Right ventricle myocardium inferior (tissue), 1 donor: ENCODE measurements at places on chromosomes 16 and 17.

DNA sequence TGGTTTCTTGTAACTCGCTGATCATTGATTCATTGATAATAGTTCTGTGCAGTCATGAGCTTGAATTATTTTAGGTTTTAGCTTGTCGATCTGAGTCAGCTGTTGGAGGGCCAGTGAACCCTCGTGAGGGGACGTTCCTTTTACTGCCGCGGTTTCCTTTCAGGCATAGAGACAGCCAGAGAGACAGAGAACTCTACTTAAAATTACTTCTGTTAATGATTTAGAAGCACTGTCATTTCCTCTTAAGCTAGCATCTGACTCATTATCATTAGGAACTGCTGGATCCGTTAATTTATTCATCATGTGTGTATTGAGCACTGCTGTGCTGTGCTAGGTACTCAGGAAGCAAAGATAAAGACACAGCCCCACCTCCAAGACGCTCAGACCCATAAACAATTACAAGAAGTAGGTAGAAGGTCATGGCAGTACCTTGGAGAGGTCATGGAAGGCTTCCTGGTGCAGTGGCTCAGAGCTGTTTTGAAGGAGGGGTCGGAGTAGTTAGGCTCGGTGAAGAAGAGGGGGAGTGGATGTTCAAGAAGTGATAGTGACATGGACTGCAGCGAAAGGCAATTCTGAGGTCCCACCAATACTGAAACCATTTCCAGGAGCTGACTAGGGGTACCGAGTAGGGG is 3.3 kb downstream of the PGS1 start:
- no peak for DNase-seq

- DNase-seq = no peak
Measured at GRCh38 chr16:3774819-3775218, 57.5 kb upstream of the TRAP1 start.

- DNase-seq = peak; percentile 75
Measured at GRCh38 chr17:38898812-38899348, 26.5 kb upstream of the LASP1NB start.

DNA sequence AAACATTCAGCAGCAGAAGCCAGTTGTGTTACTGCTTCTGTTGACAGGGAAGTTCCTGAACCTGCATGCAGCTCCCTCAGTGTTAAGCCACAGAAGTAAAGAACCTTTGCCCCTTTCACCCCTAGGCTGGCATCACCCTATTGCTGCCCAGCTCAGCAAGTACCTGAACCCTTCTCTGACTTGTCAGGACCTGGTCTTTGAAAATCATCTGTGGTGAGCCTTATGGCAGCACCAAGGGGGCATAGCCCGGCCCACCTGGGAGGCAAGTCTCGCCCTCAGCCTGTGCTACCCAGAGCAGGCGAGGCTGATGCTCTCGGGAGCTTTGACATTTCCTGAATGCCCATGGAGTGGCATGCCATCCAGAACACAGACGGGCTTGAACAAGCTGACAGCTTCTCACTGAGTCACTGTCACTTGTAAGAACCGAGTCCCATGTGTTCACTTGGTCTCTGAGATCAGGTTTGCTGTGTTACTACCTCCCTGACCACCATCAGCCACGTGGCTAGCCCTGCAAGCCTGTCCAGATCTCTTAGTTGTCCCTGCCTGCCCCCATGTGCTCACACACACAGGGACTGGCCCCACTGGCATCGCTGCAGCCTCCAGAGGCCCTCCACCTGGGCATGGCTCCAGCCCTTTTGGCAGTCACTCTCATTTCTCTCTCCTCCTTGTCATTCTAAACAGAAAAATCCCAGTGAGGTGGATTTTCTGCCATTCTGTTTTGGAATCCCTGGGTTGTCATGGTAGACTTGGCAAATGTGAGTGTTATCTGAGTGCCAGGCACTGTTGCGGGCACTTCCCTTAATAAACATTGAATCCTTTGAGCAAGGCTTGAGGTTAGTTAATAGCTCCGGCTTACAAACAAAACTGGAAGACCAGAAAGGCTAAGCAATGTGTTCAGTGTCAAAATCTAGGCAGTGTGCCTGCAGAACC is 2.9 kb upstream of the CARMIL2 start:
- peak; percentile 82 for DNase-seq

DNA sequence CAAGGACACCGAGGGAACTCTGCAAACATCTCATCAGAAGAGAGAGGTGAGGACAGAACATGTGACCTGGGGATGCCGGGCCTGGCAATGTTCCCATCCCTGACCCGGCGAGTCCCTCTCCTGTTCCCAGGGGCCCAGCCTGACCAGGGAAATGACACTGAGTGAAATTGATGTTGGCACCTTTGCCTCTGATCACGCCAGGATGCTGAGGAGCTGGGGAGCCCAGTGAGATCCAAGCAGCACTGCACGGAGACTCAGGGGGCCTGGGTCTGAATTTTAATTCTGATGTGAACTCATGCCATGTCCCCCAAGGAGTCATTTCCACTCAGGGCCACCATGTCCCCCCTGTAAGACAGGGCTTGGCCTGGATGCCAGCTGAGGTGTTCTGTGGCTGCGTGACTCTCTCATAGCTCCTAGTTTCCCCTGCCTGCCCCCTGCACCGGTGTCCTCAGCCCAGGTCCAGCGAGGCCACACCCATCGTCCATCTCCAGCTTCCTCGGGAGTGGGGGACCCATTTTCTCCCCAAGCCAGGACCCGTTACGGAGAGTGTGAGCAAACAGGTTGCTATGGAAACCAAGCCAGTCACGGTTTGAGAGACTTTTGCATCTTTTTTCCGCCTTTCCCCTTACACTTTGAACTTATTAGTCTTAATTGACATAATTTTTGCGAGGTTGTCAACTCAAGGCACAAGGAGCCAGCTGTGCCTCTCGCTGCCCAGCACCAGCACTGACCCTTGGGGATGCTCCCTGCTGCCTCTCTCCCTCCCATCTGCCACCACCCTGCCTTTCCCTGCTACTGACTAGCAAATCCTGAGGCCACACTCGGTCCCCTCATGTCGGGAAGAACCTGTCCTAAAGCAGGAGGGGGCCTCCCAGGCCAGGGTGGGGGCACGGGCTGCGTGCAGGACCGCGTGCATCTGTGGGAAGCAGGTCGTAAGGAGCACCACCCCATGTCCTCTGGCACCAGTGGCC is 150.0 kb downstream of the SDK2 start:
- no peak for DNase-seq

DNA sequence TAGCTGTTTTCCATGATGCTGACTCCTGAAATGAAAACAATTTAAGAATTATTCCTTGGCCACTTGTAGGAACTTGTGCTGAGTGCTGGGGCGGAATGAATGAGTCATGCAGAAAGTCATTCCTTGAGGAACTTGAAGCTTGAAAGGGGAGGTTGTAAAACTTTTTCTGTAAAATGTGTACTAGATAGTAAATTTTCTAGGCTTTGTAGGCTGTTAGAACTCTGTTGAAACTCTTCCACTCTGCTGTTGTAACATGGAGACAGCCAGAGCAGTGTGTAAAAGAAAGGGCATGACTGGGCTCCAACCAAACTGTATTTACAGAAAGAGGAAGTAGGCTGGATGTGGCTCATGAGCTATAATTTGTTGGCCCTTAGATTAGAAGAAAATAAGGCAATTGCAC is 46.1 kb downstream of the ABCA8 start:
- no peak for DNase-seq

GRCh38 chr17:73630531-73630930 is 13.7 kb downstream of the SDK2 start:
- DNase-seq = no peak

DNA sequence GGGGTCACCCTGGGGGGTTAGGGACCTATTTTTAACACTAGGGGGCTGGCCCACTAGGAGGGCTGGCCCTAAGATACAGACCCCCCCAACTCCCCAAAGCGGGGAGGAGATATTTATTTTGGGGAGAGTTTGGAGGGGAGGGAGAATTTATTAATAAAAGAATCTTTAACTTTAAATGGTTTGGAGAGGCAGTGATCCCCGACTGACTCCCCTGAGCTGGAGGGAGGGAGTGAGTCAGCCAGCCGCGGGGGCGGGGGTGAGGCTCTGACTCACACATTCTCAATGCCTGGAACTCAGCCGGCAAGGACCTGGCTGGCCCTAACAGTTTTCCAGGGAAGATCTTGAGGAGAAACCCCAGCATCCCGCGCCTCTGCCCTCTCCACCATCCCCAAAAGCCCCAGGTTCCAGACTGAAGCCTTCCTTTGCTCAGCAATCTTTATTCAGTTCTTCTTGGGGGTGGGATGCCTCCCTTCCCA is 1.5 kb downstream of the HCFC1R1 start:
- DNase-seq = peak; percentile 93

- DNase-seq = no peak
Measured at GRCh38 chr17:48047113-48047740, 932 bp upstream of the NFE2L1 start.

DNA sequence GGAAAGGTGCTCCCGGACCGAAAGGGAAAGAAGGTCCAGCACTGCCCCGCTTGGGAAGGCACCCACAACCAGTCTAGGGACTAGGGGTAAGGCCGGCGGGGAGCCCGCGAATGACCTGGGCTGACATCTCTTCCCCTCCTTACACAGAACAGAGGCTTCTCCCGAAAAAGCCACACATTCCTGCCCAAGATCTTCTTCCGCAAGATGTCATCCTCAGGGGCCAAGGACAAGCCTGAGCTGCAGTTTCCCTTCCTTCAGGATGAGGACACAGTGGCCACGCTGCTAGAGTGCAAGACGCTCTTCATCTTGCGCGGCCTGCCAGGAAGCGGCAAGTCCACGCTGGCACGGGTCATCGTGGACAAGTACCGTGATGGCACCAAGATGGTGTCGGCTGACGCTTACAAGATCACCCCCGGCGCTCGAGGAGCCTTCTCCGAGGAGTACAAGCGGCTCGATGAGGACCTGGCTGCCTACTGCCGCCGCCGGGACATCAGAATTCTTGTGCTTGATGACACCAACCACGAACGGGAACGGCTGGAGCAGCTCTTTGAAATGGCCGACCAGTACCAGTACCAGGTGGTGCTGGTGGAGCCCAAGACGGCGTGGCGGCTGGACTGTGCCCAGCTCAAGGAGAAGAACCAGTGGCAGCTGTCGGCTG is 1.5 kb downstream of the CNP start:
- no peak for DNase-seq

- DNase-seq = no peak
Measured at GRCh38 chr16:80894091-80894490, 89.7 kb upstream of the CDYL2 start.

GRCh38 chr16:959232-960040 is 11.3 kb downstream of the LMF1 start:
- DNase-seq = no peak

GRCh38 chr17:66351033-66351432 is 48.6 kb downstream of the PRKCA start:
- DNase-seq = peak; percentile 79

GRCh38 chr16:2595393-2596205 is 57.8 kb downstream of the PDPK1 start:
- no peak for DNase-seq

- DNase-seq = no peak
Measured at GRCh38 chr16:26688105-26688504, 378.6 kb upstream of the C16orf82 start.

GRCh38 chr17:58985367-58985766 is 121.3 kb downstream of the TRIM37 start:
- no peak for DNase-seq

- no peak for DNase-seq
Measured at GRCh38 chr17:1555651-1556471, 6.7 kb downstream of the PITPNA start.

DNA sequence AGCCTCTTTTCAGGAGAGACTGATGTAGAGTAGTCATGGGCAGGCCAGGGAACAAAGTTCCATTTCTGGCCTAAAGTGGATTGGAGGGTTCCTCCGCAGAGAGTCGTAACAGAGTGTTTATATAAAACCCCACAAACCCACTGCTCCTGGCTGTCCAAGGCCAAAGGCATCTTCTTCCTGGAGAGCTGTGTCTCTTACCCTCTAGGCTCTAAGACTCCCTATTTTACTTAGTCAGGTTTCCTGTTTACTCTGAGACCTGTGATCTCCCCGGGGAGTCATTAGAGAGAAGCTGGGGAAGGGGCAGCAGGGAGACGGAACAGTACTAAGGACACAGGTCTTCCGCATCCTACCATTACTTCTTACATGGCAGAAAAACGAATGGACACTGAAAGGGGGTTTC is 69.5 kb downstream of the HIC1 start:
- DNase-seq = no peak

- DNase-seq = no peak
Measured at GRCh38 chr16:46632778-46633733, 11.9 kb upstream of the SHCBP1 start.

- no peak for DNase-seq
Measured at GRCh38 chr16:4709481-4709880, 16.1 kb downstream of the NUDT16L1 start.

DNA sequence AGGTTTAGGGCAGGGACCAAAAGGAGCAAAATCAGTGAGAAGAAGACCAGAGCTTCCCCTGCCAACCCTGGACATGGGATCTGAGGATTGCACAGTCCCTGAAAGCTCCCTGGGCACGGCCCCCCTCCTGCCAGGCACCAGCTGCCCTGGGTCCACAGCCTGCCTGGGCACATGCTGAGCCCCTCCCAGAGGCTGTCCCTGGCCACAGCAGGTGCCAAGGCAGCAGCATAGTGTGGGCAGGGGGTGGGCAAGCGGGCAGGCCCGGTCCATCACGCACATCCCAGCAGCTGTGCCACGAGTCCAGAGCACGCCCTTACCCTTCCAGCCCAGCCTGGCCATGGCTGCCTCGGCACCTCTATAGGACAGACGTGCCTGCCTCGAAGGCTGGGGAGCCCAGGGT is 12.7 kb downstream of the SCN4A start:
- no peak for DNase-seq

GRCh38 chr17:61394630-61395408 is 4.8 kb upstream of the TBX2 start:
- DNase-seq = peak; percentile 53
